ENCODE measurements at places on chromosomes 2 and 18. TPM values are rescaled to one million over a fixed set of nuclear protein-coding genes. Genes with fewer than 3 reads are reported as not detected.

- peak; percentile 26 for DNase-seq
Observed at GRCh38 chr18:77107292-77107691, 25.3 kb downstream of the MBP start.

GRCh38 chr2:175366815-175367214, 185.3 kb upstream of the ATP5MC3 start:
- DNase-seq = peak; percentile 63

GRCh38 chr18:30684825-30685481, 357.6 kb downstream of the DSC3 start:
- DNase-seq = no peak

DNA sequence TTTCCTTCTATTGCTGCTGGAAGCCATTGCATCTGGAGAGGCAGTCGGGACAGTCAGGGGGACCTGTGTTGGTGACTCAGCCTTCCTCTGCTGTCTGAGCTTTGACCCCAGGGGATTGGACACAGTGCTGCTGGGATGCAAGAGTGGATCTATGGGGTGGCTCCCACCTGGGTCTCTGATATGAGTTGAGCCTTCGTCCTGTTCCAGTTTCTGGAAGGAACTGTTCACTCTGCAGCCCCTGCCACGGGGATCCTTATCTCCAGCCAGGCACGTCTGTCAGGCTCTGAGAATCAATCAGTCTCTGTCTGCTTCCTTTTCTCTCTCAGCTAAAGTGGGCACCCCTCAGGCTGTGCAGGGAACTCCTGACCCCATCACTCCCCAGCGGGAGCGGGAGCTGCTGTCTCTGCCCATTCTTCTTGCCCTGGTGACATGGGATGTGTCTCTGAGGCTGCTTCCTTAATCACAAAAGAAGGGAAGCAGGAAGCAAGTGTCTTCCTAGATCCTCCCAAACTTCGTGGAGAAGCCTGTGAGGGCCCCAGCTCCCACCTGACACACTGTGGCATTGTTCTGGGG, 51.7 kb downstream of the ARHGAP28 start:
- DNase-seq = peak; percentile 42

- DNase-seq = no peak
Observed at GRCh38 chr2:146785101-146785500, 1059.7 kb upstream of the ACVR2A start.

PDCD1 gene
- not detected for total RNA-seq

DNA sequence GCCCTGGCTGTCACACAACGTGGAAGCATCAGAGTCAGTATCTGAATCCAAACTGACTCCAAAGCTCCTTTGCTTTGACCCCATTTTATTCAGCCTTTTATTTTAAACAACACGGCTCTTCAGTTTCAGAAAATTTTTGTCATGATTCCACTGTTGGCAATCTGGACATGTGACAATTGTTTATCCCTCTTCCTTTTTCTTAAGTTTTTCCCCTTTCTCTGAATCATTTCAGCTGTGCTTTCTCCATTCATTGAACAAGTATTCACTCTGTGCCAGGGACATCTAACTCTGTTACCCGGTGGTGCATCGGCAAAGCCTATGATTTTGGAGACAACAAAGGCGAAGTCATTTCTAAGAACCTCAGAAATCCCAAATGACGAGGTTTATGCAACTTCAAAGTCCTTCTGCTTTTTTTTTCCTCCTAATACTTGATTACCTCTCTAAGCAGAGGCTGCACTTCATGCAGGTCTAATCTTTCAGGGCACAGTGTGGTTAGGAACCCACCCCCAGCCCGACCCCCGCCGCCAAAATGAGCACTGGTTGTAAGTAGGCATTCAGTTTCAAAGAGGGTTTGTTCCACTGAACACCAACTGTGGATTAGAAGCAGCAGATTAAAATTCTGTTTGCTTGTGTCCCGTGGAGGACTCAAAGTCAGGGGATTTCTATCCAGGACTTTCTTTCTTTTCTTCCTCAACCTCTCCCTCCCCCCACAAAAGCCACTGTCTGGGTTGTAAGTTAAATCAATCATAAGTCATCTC, 18.6 kb downstream of the ST6GAL2 start:
- no peak for DNase-seq

GRCh38 chr18:46434629-46435028, 222.4 kb downstream of the LOXHD1 start:
- no peak for DNase-seq

- peak; percentile 54 for DNase-seq
Observed at GRCh38 chr2:219230059-219230540, 494 bp downstream of the ANKZF1 start.

DNA sequence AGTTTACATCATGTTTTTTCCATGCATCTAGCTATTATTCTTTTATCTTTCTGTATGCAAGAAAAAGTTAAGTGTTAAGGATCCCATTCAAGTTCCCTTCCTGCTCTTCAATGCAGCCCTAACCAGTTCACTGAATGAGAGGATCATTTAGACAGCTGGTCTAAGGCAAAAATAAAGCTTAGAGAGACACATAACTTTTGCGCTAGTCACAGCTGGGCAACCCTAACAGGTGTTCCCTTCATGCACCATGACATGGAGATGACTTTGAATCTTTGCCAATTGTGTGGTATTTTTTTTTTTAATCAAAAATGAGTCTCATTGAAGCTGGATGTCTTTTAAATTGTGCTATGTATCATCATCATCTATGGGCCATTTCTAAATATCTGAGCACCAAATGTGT, 393.8 kb upstream of the CYRIA start:
- DNase-seq = no peak

DNA sequence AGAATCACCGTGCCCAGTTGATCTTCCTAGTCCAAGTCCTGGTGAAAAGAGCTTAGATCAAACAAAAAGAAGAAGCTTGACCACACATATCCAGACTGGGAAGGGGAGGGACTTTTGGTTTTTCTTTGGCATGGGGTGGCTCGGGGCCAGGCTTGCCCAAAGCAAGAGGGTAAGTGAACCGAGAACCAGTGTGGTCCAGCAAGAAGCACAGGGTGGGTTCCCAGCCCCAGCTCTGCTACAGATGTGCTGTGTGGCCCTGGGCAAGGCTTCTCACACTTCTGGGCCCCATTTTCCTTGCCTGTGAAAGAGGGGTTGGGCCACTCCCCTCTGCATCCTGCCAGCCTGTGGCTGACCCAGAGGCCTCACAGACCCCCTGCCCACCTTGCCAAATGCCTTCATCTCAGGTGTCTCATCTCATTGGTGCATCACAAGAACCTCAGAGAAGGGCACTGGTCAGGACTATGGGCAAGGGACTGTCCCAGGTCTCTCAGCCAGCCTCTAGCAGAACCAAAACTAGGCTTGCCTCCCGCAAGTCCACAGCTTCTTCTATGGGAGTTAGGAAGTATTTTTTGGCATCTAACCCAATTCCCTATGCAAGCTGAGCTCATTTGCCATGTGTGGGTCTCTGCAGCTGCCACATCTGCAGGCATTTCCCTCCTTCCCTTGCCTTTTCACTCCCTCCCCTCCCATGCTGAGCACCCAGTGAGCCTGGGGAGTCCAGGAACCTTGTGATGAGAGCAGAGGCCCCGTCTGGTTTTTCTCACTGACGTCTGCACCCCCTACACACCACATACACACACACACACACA, 6.9 kb downstream of the ATP6V1B1 start:
- DNase-seq = no peak

- no peak for DNase-seq
Observed at GRCh38 chr18:68997845-68998244, 200.0 kb downstream of the CCDC102B start.
